Activated T-cell treated with anti-CD3 and anti-CD28 coated beads, Interleukin-2, amount 50 U/mL, for 72 hours (primary cell): ENCODE measurements at places on chromosomes 11 and 22.

- no peak for DNase-seq
These were observed 16.1 kb downstream of the MGAT3 start for GRCh38 chr22:39472570-39473556.

DNA sequence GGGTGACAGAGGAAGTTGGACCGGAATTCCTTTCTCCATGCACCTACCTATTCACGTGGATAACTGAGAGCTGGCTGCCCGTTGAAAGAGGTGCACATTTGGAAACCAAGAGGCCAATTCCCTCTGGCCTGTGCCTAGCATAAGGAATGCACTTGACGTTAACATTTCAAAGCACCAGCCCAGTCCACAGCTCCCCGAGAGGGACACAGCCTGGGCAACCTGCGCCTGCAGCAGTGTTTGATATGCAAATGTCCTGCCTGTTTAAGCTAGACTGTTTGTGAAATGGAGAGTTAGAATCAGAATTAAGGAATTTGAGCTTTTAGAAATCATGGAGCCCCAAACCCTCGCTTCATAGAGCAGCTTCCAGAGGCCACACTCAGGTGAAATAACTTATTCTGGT lies 126.1 kb downstream of the DSCAML1 start:
- DNase-seq = no peak

DNA sequence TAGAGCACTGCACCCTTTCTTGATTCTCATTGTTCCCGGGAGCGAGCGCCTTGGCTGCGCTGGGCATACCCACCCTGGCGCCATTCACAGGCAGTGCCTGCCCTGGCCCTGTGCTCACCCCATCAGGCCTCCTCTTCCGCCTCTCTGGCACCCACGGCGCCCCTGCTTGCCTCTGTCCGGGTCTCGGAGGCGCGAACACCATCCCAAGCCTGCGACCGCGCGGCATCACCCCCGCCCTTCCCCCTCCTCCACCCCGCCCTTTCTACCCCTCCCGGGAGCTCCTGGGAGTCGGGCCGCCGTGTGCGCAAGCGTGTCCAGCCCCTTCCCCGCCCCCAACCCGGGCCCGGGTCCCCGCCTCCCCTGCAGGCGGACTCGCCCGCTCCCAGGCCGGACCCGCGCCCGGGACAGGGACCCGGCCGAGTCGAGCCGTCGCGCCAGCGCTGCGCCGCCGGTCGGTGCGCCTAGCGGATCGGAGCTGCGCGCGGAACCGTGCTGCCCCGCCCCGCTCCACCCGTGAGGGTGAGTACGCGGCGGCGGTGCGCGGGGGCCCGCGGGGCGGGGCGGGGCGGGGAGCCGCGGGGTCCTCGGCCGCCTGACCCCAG lies at the start of gene ST3GAL4:
Gene ST3GAL4, plus strand, starts transcription at position 363 of the 602 bp plus-strand sequence. CDS start 50,470 bp downstream, outside the sequence.
- peak; percentile 69 for DNase-seq

DNA sequence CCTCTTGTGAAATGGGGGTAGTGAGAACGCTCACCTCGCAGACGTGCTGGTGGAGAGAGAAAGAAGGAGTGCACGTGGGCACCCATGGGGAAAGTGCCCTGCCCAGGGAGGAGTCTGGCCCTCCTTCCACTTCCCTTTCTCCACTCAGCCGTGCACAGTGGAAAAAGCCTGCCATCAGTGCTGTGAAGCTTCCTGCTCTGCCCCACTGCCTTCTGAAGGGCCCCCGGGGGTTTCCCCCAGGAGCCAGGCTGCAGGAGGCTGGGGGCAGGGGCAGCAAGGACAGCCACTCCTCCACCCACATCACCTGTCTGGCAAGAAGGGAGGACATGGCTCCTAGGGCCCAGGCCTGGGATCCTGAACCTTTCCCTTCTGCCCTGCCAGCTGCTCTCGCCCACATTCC lies 7.6 kb downstream of the TP53I11 start:
- peak; percentile 17 for DNase-seq

DNA sequence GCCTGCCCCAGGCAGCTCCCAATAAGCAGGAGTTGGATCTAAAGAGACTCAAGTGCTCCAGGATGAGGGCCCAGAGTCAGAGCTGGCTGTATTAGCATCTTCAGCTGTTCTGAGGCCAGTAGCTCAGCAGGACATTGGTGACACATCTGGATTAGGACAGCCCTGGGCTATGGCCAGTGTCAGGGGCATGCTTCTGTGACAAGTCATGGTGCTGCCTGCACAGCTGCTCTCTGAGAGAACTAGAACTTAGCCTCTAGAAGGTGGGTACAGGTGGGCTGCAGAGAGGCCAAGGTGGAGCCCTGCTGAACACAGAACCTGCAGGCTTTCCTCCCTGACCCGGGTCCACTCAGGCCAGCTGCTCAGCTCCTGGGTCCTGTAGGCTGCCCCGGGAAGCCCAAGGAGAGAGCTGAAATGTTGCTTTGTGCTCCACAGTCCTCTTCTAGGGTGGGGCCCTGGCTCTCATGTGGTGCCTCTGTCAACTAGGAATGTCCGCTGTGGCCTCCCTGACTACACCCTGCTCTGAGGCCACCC lies 426.9 kb downstream of the SOX6 start:
- DNase-seq = no peak

- no peak for DNase-seq
These were observed 216.7 kb upstream of the ANO5 start for GRCh38 chr11:21976210-21976609.

GRCh38 chr22:20390394-20390907 lies 3.5 kb upstream of the ZNF74 start:
- no peak for DNase-seq

DNA sequence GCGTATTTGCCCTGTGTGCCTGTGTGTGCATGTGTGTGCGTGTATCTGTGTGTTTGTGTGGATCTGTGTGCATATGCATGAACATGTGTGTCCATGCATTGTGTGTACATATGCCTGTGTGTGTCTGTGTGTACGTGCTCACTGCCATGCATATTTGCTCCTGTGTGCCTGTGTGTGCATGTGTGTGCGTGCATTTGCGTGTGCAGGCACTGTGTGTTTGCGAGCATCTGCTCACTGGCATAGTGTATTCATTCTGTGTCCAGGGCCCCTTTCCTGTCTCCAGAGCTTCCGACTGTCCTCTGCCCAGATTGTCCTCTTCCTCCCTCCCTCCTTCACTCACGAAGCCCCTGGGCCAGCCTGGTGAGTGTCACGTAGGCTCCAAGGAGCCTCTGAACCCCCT lies 5.8 kb downstream of the EMID1 start:
- DNase-seq = no peak

DNA sequence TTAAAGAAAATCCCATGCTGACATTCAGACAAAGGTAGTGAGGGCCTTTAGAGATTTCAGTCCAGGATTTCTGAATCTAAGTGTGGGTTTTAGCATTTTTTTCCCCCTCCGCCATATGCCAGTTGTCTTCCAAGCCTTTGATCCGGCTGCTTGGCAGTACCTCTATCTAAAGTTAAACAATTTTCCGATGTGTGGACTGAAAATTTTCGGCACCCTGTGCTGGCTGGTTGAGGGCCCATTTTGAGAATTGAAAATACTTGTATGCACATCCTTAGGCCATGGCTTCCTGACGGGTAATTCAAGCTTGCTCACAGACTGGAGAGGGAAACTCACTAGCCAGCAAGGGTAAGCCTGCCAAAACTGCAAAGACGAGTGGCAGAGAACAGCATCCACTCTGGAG lies 131.9 kb upstream of the NARS2 start:
- no peak for DNase-seq

- DNase-seq = no peak
These were observed 1421.2 kb upstream of the RAG2 start for GRCh38 chr11:38019072-38019775.

DNA sequence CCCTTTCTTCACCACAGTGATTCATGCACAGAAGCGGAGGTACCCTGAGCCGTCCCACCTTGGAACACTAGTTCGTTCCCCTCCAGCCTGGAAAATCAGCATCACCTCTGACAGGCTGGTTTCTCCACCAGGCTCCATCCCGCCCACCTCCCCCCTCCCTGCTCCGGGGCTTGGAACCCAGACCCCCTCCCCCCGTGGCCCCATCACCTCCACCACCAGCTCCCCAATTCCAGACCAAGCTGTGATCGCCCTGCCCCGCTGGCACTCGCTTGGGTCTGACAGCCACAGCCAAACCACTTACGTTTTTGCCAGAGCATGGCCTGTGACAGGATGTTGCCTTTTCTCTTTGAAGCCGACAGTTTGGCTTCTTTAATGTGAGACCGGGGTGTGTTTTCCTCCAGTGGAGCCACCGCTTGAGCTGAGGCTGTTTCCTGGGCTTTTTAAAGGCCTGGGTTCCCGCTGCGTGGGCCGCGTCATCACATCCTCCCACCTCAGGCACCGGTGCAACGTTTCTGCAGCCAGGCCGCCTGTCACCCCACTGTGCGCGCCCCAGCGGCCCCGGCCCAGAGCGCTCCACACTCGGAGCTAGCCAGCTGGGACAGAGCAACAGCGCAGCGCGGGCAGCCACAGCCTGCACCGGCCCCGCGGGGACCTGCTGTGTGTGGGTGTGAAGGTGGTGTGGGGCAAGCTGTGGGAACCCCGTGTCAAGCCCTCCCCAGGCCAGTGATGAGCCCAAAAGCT lies at the start of gene POU2AF1:
Gene POU2AF1, minus strand, starts transcription at position 415 of the 741 bp plus-strand sequence. Its CDS starts 98 bp downstream, at position 317.
- DNase-seq = peak; percentile 66

- DNase-seq = no peak
These were observed 176.4 kb downstream of the FAM181B start for GRCh38 chr11:82557274-82557673.

- peak; percentile 81 for DNase-seq
These were observed 925 bp upstream of the KCNJ11 start for GRCh38 chr11:17389211-17389956.

DNA sequence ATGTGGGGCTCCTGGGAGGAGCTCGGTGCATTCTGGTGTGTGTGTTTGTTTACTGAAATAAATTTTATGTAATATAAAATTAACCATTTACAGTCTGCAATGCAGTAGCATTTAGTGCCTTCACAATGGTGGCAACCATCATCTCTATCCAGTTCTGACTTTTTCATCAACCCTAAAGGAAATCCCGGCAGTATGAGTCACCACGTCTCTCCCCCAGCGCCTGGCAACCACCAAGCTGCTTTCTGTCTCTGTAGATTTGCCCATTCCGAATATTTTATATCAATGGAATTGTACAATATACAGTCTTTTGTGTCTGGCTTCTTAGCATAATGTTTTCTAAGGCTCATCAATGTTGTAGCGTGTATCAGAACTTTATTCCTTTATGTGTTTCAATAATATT lies 300.5 kb downstream of the MIAT start:
- no peak for DNase-seq

DNA sequence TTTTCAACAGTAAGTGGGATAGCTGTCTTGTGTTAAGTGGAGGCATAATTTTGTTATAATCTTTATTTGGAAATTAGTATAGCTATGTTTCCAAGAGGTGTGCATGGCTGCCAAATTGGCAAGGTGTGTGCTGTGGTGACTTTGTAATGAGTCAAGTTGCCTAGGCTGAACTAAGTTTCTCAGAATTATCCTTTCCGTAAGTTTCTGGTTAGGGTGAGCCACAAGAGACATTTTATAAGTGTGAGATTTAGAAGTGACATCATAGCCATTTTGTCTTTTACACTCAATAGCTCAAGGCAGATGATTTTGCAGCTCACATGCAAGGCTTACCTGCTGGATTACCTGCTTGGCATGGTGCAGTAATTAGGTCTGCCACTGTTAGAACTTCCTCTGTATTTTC lies 90.3 kb downstream of the C11orf87 start:
- DNase-seq = no peak

DNA sequence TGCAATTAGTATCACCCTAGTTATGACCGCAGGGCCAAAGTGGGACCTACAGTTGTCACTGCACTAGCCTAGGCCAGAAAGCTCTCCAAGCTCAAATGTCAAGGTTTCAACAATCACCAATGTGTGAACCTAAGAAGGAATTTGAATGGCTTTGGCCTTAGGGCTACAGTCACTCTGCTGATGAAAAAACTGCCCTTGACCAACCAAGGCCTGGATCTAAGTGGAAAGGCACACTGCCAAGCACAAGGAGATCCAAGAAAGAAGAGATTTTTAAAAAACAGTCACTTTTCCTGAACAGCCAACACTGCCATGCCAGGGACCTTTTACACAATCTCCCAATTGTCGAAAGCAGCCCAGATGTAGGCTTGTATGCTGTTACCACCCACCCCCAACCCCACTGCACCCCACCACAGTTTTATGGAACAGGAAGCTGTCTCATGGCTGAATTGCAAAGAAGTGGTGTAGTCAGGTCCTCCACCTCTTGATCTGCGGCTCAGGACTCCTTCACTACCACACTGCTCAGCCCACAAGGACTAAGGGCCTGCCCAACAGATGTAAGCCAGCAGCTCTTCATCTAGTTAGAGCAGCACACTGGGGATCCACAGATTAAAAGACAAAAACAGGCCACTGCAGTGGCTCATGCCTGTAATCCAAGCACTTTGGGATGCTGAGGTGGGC lies 32.9 kb downstream of the SMCO4 start:
- DNase-seq = no peak

DNA sequence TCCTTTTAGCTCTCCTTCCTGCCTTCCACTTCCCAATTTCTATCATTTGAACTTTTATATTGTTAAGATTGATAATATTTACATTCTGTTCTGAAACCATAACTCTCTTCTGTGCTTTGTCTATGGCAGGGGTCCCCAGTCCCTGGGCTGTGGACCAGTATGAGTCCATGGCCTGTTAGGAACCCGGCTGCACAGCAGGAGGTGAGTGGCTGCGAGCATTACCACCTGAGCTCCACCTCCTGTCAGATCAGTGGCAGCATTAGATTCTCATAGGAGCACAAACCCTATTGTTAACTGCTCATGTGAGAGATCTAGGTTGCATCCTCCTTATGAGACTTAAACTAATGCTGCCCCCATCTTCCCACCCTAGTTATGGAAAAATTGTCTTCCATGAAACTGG lies 48.4 kb upstream of the HEPHL1 start:
- no peak for DNase-seq

- peak; percentile 10 for DNase-seq
These were observed 385 bp downstream of the HARBI1 start for GRCh38 chr11:46616551-46617133.

DNA sequence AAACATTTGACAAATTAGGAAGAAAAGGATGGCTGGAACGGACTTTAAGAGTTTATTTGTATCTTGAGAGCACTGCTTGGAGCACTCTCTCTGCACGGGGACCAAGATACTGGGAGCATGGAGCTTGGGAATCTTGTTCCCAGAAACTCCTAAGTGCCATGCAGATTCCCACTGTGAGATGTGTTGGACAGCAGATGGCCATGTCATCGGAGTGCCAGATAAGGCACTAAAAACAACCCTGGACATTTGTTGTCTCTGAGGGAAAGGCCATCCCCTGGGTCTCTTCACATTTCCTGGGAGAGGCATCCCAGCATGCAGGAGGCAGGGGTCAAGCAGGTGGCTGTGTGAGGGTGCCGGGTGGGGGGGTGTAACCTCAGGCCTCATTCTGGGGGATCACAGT lies 2.9 kb downstream of the KIRREL3 start:
- DNase-seq = no peak

DNA sequence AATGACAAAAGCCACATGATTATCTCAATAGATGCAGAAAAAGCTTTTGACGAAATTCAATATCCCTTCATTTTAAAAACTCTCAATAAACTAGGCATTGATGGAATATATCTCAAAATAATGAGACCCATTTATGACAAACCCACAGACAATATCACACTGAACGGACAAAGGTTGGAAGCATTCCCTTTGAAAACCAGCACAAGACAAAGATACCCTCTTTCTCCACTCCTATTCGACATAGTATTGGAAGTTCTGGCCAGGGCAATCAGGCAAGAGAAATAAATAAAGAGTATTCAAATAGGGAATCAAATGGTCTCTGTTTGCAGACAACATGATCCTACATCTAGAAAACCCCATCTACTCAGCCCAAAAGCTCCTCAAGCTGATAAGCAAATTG lies 52.0 kb downstream of the CASP12 start:
- no peak for DNase-seq
